DMS79 treated with DMSO at 0.1 percent for 48 hours (cell line): ENCODE measurements at places on chromosomes 6 and 20.

GRCh38 chr20:23214903-23215302 is 128.8 kb upstream of the CD93 start:
- no peak for DNase-seq

GRCh38 chr6:107154131-107154800 is 39.0 kb upstream of the BEND3 start:
- peak; percentile 99 for DNase-seq

- no peak for DNase-seq
Measured at GRCh38 chr20:11117808-11118528, 444.2 kb upstream of the JAG1 start.

DNA sequence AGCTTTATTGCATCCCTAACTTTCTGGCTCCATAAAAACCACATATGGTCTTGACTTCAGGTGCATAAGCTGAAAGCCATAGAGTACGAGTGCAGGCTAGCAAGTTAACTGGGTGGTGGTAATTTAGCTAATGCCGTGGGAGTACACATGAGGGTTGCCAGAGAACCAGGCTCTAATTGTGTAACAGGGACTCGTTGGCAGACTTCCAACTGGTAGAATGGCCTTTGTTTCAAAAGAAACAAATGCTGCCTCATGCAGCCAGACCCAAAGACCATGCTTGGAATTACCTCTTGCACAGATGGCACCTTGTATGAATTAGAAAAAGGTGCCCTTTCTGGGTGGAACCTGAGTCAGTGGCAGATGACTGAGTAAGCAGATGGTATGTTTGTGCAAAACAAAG is 73.2 kb downstream of the LY86 start:
- peak; percentile 4 for DNase-seq

GRCh38 chr6:109236115-109237076 is 141.1 kb downstream of the CEP57L1 start:
- no peak for DNase-seq

DNA sequence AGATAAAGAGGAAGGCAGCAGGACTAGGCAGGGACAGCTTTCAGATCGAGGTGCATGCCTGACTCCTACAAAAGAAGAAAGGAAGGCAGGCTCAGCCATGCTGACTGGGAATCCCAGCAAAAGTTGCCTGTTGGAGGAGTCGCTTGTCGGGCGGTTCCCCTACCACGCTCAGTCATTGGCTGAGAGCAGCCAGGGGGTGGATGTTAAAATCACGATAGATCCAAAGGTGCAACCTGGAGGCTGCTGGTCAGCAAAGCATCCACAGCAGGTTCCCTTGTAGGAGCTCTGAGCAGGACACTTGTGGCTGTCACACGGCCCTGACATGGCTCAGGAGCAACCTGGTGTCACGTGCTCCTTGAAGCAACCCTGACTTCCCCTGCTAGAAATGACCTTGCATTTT is 74.6 kb downstream of the ISM1 start:
- no peak for DNase-seq
